T-helper 22 cell (primary cell): ENCODE measurements at places on chromosomes 1 and 21.

- no peak for DNase-seq
Measured at GRCh38 chr1:192776998-192777397, 31.8 kb upstream of the RGS2 start.

- DNase-seq = no peak
Measured at GRCh38 chr1:22350924-22351767, 100.5 kb upstream of the ZBTB40 start.

DNA sequence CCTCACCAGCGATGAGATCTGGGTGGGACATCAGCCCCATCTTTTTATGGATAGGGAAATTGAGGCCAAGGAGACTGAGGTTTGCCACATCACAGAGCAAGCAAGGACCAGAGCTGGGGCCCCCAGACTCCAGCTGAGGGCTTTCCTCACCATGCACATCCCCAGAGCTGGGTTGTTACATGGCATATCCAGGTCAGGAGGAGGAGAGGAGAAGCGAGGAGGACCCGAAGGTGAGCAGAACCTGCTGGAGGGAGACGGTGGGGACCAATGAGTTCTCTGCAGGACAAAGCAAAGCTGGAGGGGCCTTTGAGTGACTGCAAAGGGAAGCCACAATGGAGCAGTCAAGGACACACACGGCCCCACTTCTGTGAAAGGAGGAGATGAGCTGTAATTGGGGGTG is 255.5 kb upstream of the CSF3R start:
- no peak for DNase-seq

- DNase-seq = no peak
Measured at GRCh38 chr1:215963040-215963439, 395.9 kb downstream of the KCTD3 start.

GRCh38 chr1:207938016-207938415 is 27.1 kb upstream of the CD34 start:
- no peak for DNase-seq

GRCh38 chr1:37465593-37466517 is 8.5 kb upstream of the ZC3H12A start:
- DNase-seq = no peak

DNA sequence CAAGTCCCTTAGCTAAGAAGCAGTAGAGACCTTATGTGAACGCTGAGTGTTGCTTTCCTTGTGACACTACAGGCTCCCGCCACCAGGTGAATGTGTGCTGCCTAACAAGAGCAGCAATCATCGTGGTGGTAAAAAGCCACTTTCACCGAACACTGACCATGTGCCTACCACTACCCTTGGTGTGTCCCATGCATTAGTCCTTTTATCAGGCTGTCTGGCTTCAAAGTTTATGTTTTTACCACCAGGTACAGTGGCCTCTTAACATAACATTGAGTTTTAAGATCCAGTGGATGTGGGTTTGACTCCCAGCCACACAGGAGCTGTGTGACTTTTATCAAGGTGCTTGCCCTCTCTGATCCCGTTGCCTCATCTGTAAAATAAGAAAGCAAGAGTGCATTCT is 1.7 kb downstream of the C1QB start:
- no peak for DNase-seq

DNA sequence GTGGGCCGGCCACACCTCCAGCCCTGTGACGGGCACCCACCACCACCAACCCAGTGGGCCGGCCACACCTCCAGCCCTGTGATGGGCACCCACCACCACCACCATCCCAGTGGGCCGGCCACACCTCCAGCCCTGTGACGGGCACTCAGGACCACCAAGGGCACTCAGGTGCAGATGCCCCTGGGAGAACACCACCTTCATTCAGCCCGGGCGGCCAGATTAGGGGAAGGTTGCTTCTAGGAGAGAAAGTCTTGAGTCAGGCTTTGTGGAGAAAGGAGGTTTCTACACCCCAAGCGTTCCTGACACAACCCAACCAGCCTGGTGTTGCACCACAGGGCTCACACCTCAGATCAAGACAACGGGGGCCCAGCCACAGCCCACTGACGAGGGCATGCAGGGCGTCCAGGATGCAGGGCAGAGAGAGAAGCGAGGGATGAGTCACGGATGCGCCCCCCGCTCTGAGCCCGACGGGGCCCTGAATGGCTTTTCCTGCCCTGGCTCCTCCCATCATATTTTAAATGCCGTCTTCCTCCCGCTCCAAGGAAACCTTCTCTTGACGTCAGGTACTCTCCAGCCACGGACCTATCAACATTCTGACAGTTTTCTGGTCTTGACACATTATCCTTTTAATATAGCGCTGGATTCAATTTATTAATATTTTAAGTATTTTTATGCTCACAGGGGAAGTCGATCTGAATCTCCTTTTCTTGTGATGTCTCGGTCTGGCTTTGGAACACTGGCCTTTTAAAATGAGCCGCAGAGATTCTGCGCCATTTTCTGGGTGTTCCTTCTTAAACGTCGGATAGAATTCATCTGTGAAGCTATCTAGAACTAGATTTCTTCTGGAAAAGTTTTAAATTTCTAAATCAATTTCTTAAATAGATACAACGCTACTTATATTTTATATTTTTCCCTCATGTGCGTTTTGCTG is 631 bp upstream of the SPATC1L start:
- peak; percentile 54 for DNase-seq

- DNase-seq = no peak
Measured at GRCh38 chr1:15153842-15154479, 414 bp downstream of the TMEM51 start.

DNA sequence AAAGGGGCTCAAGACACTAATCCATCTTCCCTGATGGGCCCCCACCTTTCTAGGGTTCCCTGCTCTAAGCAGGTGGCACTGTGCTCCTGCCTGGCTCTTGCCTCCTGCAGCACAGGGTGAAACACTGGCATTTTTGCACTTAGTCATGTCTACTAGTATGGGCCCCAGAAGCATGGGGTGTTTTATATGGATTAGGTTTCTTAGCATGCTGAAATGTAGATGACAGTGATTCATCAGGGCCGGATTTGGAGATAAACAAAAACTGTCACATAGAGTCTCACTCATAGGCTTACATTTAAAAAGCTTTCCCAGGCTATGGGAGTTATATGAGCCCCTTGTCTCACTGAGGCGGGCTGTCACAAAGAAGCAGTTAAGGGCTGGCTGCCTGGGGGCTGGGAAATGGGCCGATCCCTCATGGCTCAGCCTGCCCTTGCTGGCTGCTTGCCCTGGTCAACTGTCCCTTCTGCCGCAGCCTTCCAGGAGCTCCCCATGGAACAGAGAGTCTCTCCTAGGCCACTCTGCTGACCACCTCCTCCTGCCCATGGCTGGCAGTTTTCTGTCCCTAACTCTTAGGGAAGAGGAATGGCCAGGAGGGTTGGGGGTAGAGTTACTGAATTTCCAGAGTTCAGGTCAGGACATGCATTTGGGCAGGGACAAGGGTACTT is 6.5 kb downstream of the GALNT2 start:
- DNase-seq = no peak

GRCh38 chr1:160354388-160354985 is 11.3 kb downstream of the NCSTN start:
- DNase-seq = no peak

- no peak for DNase-seq
Measured at GRCh38 chr21:46394595-46395104, 64.0 kb upstream of the DIP2A start.

DNA sequence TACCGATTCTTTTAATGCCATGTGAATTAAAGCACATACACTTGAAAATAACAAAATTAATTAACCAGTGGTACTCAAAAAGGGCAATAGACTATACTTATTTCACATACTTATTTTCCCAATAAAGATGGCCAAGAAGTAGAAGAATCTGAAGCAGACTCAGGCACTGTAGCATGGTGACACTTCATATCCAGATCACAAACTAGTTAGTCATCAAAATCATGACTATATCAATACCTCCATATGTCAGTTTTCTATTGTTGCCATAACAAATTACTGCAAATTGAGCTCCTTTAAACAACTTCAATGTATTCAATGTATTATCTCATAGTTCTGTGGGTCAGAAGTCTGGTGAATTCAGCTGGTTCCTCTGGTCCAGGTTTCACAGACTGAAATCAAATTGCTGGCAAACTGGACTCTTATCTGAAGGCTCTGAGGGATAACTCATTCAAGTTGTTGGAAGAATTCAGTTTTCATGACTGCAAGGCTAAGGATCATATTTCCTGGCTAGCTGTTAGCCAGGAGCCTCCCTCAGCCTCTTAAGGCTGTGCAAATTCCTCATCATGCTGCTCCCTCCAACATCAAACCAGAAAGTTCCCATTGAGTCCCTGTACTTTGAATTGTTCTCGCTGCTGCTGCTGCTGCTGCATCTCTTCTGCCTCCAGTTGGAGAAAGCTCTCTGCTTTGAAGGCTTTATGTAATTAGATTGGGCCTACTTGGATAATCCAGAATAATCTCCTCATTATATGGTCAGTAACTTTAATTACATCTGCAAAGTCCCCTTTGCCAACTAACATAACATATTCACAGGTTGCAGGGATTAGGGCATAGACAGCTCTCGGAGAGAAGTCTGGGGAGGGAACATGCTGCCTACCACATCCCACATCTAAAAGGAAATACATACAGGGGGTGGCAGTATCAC is 91.5 kb downstream of the MRPL39 start:
- DNase-seq = no peak

DNA sequence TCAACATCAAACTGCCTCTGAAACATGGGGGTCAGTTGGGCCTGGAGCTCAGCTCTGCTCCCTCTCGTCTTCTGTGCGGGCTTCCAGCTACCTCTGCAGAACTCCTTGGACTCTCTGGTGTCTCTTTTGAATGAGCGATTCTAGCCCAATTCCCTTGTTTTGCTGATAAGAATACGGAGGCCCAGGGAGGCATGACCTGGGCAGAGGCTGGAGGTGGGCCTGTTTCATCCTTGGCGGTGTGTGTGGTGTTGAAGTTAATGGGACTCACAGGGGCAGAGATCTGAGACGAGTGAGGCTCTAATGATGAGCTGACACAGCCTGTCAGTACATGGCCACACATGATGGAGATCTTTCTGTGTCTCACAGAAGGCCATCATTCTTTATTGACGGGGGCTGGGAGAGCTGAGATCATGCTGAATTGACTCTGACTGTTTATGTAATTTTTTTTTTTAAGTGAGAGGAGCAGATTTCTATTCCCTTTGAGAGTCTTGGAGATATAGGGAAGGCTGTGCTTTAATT is 134.5 kb downstream of the URB2 start:
- DNase-seq = no peak

DNA sequence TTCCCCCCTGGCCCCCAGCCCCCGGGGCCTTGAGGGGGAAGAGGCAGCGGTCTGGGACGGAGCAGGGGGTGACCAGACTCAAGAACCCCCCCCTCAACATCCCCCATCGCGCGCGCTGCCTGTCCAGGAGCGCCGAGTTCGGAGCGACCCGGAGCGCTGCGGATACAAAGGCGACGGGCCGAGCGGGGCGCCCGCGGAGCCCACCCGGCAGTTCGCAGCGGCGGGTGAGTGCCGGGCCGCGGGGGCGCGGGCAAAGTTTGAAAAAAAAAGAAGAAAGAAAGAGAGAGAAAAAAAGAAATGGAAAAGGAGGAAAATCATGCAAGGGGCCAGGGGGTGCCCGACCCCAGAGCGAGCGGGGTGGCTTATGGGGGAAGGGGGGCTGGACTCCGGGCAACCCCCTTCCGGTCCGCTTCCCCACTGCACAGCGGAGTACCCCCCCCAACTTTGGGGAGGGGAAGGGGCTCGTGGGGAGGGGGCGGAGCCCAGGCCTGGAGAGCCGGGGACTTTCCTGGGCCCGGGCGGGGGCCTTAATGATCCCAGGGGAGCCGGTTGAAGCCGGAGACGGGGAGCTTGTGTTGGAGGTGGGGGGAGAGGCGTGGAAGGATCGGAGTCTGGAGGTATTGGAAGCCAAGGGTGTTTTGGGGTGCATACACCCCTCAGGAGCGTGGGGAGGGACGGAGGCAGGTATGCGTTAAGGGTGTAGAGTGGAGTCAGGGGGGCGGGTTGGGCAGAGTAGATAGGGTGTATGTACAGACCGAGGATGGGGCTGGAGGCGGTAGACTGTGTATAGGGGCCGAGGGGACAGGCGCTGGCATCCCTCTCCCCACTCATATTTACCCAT is 502 bp downstream of the VANGL2 start:
- no peak for DNase-seq
